ENCODE measurements at places on chromosomes 11 and 22.

- DNase-seq, result no peak
Measured at GRCh38 chr11:63829823-63830489, 9.0 kb upstream of the MARK2 start.

- DNase-seq, result no peak
Measured at GRCh38 chr11:94017446-94017845, 3.7 kb upstream of the HEPHL1 start.

DNA sequence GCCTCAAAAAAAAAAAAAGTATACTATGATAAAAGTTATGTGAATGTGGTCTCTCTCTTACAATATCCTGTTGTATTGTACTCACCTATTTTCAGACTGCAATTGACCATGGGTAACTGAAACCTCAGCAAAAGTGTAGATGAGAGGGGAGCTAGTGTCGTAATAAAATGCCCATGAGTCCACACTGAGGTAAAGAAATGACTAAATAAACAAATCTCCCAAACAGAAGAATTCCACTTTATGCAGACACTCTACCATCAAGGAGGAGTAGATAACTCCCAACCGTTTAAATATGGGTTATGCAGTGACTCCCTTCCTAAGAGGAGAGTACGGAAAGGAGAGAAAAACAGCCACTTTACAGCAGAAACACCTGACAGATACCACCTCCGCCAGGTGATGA lies 14.6 kb downstream of the GNB1L start:
- no peak for DNase-seq

- no peak for DNase-seq
Measured at GRCh38 chr11:10864688-10865087, 6.8 kb upstream of the ZBED5 start.

DNA sequence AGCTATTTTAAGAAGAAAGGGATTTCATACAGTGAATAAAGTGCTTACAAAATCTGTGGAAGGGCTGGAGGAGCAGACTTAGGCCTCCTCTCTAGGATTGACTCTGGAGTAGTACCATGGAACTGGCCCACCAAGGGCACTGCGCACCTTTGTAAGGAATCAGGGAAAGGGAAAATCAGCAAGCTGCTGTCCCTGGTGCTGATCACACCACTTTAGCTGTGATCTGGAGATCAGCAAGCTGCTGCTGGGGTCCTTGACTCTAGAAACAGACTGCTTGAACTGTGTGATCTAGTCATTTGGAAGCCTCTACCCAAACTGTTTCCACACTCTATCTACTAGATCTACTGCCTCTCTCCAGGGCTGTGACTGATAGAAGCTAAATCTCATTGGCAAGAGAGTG lies 18.4 kb upstream of the TECTA start:
- DNase-seq, result no peak

DNA sequence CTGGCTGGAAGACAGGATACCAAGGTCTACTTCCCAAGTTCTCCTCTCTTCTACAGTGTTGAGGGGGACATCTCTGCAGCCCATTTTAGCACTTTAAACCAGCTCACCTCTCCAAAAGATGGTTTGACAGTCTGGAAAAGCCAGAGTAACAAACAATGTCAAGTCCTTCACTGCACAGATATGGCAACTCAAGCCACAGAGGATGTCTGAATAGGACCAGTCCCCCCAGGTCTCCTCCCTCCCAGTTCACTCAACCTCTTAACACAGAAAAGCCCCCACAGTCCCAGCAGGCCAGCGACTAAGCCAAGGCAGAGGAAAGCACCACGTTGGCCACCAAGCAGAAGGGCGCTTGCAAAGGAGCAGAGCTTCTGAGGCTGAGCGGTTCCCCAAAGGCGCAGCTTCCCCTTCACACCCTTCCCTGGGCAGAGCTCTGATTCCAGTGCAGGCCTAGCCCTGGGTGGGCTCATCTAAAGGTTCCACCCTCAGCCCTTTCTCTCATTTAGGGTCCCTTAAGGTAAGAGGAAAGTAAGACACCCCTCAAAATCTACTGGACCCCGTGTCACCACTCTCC lies 62.7 kb downstream of the PAK1 start:
- DNase-seq, result peak; percentile 67
